Mammary epithelial cell (primary cell): ENCODE measurements at places on chromosomes 7 and 10. TPM values are rescaled to one million over a fixed set of nuclear protein-coding genes. Genes with fewer than 3 reads are reported as not detected.

Gene GJD4
- total RNA-seq: not detected in 2 replicates

Gene HOXA7
- total RNA-seq: 8.0 and 12.9 TPM in 2 replicates

Gene LIPM
- total RNA-seq: not detected in 2 replicates

Gene ZNF239
- total RNA-seq: 1.3 TPM in 2 replicates

Gene ASZ1
- not detected in 2 replicates for total RNA-seq

Gene ZSCAN25
- 18.8 TPM for total RNA-seq

Gene MUC12
- under 0.01 TPM for total RNA-seq

Gene C10orf62
- not detected for total RNA-seq

Gene RBM33
- total RNA-seq: 22.2 TPM

Gene FKBP6
- not detected in 2 replicates for total RNA-seq

Gene LRRD1
- total RNA-seq: not detected in 2 replicates

Gene GALNT17
- not detected for total RNA-seq

Gene PIP
- not detected in 2 replicates for total RNA-seq

Gene SKAP2
- total RNA-seq: 38.9 and 39.2 TPM in 2 replicates

Gene DCLRE1C
- total RNA-seq: 9.6 and 9.7 TPM in 2 replicates

Gene FAM131B
- 0.71 and 0.99 TPM in 2 replicates for total RNA-seq

Gene BTAF1
- 33.2 and 38.4 TPM in 2 replicates for total RNA-seq

Gene HOXA11
- 0.17 TPM for total RNA-seq

Gene TWIST1
- total RNA-seq: 2.3 TPM

Gene AGAP5
- total RNA-seq: 3.3 TPM

Gene ZNF425
- 3.0 and 4.4 TPM in 2 replicates for total RNA-seq

Gene WDR91
- total RNA-seq: 22.3 and 31.5 TPM in 2 replicates

Gene CYP2C8
- not detected for total RNA-seq

Gene TUBB8
- total RNA-seq: not detected in 2 replicates

Gene DDC
- not detected in 2 replicates for total RNA-seq

Gene UNCX
- total RNA-seq: not detected

Gene TSPAN12
- 3.2 TPM for total RNA-seq

Gene DGKB
- not detected for total RNA-seq

Gene ASB10
- total RNA-seq: not detected

Gene CALN1
- not detected in 2 replicates for total RNA-seq

Gene H2BK1
- not detected for total RNA-seq

Gene ENO4
- not detected for total RNA-seq

Gene FAM25C
- not detected for total RNA-seq

Gene SORCS3
- not detected for total RNA-seq

Gene LGI1
- not detected in 2 replicates for total RNA-seq

Gene PPIA
- total RNA-seq: 1,812 TPM

Gene CELF2
- total RNA-seq: 2.5 TPM

Gene OR6B1
- not detected in 2 replicates for total RNA-seq

Gene TEX36
- not detected for total RNA-seq

Gene ADAM8
- total RNA-seq: 0.33 TPM

Gene DMTF1
- 53.2 TPM for total RNA-seq

Gene SEMA3D
- total RNA-seq: 4.0 and 9.5 TPM in 2 replicates
